GM03348 (cell line): ENCODE measurements at places on chromosomes 5 and 9.

- no peak for DNase-seq
Measured at GRCh38 chr5:165834891-165835290, 2329.5 kb downstream of the MAT2B start.

GRCh38 chr5:74865256-74865803 lies 857 bp downstream of the FAM169A start:
- DNase-seq, result no peak

GRCh38 chr9:132538071-132538470 lies 44.3 kb upstream of the BARHL1 start:
- no peak for DNase-seq

DNA sequence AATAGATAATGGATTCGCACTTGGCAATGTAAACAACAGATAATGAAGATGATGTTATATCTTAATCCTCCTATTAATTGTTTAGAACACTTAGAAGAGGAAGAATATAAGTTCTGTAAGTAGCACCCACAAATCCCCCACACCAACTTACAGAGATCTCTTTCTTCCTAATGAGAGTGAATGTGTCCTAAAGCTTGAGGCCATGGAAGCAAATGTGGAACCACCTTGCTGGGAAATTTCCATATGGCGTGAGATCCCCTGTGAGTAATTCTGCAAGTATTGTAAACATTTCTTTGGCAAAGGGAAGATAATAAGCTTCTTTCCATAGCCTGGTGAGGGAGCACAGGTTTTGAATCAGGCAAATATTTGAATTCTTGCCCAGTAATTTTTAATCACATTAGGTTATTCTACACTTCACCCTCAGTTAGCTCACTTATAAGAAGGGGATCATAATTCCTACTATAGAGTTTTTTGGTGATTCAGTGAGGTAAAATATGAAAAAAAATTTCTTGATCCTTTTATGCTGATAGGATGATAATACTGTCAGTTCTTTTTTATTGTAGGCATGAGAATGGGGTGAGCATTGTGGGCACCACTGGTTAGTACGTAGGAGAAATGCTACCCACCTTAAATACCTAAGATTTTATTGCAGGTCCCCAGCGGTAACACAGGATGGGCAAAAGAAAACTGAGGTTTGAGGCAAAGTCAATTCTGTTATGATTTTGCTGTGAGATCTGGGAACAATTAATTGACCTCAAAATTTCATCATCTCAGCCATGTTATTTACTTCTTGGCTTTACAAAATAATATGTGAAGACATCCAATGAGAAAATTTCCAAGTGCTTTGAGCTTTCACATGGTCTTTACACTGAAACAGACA lies 574.8 kb downstream of the PSAT1 start:
- DNase-seq, result peak; percentile 56

DNA sequence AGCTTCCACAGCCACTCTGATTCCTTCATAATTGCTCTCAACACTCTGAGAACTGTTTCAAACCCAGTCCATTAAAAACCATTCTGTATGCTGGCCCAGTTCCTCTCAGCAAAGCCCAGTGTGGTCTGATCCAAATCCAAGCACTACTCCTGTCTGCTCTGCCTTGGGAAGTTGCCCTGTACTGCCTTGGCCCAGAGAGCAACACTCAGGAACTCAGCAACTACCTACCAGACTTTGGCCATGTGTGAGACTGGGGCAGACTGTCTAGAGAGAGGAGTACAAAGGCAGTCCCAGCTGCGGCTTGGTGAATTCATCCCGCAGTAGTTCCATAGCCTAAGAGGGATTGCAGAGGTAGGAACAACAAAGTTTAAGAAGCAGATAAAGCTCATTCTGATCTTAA lies 214.4 kb downstream of the MCTP1 start:
- DNase-seq, result no peak

DNA sequence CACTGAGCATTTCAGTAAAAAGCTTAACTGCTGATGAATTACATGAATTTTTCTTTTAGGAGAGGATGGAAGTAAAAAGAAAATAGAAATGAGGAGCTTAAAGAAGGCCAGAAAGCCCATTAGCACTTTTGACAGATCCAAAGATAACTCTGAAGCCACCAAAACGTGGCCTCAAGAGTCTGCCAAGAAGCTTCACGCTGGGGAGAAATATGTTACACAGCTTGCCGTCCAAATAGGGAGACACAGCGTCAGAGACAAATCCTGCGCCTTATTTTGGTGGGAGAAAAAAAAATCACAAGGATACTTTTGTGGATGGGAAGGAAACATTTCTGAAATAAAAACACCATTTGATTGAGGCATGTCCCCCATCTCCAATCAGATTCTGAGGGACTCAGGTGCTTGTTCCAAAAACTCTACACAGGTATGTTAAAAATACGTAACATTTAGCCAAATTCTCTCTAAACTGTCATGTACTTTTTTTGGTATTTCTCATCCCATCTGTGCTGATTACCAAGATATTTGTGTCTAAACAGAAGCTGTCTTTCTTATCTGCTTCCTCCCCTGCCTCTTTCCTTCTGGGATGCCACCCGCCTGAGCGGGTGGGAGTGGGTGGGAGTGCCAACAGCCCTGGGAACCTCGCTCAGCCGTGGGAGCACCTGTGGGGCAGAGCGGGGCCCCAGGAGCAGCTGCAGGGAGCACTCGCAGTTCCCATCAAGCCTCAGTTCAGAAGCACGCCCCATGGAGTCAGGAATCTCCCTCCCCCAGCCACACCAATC lies 275.5 kb downstream of the DENND1A start:
- DNase-seq, result no peak

DNA sequence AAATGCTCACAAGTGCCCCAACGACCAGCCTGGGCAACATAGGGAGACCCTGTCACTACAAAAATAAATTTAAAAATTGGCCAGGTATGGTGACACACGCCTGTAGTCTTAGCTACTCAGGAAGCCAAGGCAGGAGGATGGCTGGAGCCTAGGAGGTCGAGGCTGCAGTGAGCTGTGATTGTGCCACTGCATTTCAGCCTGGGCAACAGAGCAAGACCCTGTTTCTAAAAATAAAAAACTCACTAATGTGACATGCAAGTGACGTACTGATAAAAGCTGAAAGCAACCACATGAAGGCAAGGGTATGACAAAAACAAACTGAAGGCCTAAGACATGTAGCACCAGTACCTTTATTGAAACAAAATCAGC lies 81.1 kb downstream of the TLE1 start:
- DNase-seq, result no peak

DNA sequence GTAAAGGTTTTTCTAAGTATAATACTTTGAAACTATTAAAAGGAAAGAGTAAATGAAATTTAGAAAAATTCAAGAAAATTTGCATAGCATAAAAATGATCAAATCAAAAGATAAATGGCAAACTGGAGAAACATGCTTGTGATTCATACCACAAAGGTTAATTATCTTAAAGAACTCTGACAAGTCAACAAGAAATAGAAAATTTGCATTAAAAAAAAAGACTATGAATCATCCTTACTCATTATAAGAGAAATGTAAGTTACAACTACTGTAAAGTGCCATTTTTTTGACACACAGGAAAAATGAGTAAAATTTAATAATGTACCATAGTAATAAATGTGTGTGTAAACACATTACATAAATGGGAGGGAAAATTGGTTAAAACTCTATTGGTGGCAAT lies 624.4 kb upstream of the C9orf72 start:
- no peak for DNase-seq

DNA sequence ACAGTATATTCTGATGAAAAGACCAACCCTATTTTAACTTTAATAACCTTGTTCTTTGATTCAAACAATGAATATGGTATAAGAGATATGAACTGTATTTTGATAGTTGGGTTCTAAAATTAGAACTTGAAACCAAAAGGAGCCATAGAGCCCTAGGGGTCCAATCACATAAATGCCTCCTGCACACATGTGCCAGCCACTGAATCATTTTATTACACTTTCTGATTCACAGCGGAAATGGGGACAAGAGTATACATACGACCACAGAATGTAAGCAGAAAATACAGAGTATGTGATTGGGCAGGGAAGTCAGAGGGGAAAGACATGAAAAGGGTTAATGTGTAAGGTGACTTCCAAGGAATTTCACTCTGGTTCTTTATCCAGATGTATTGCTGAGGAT lies 1000.2 kb downstream of the NR2F1-AS1 start:
- no peak for DNase-seq

DNA sequence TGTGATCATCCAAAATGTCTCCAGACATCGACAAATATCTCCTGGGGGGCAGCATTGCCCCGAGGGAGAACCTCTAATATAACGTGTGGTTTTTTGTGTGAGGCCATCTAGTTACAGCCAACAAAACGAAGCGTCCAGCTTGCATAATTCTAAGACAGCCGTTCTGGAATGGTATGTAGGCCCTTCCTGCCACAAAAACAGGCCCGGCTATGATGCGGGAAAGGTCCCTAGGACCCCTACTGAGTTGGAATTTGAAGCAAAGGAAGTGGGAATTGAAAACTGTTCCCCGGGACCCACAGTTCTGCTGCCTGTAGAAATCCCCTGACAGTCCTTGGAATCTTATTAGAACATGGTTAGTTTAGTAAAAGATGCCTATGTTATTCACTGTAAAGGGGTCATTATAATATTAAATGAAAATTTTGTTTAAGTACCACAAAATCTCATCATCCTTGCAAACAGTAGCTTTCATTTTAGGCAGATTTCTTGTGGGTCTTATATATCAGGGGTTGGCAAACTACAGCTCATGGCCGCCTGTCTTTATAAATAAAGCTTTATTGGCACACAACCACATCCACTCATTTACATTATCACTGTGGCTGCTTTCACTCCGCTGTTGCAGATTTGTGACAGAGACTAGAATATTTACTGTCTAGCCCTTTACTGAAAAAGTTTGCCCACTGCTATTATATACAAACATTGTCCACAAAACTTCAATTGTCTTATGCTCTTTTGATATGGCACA lies 70.7 kb downstream of the MSX2 start:
- DNase-seq, result no peak

DNA sequence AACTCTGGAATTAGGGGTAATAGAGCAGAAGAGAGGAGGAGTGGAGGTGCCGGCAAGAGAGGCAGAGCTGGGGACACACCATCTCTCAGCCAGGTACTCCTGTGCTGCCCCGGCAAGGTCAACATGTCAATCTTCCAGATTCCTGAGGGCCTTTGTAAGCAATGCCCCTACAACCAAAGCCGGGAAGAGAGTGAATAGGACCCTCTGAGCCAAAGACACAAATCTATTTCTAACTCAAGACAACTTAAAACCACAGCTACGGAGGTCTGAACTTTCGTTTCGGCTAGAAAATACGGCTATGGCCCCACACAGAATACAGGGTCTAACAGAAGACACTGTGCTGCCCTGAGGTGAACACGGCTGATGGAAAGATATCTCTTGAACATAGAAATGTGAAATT lies 66.6 kb downstream of the SERINC5 start:
- DNase-seq, result no peak

- no peak for DNase-seq
Measured at GRCh38 chr5:60346393-60346792, 353.6 kb downstream of the DEPDC1B start.

DNA sequence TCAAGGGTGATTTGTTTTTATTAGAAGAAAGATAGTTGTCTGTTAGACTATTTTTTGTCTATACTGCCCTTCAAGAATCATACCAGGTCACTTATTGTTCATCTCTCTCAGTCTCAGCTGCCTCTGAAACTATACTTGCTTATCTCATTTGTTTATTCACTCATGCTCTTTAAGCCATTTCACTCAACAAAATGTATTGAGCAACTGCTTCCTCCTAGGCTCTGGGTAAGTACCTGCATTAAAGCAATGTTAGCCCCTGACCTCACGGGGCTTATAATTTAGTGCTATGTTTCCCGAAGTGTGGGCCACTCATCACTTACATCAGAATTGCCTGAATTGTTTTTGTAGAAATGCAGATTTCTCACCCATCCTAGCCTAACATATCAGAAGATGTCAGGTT lies 100.9 kb downstream of the DPYSL3 start:
- no peak for DNase-seq

GRCh38 chr9:5499889-5500398 lies 10.4 kb upstream of the PDCD1LG2 start:
- no peak for DNase-seq

- DNase-seq, result no peak
Measured at GRCh38 chr5:102154291-102154690, 141.8 kb downstream of the SLCO4C1 start.

DNA sequence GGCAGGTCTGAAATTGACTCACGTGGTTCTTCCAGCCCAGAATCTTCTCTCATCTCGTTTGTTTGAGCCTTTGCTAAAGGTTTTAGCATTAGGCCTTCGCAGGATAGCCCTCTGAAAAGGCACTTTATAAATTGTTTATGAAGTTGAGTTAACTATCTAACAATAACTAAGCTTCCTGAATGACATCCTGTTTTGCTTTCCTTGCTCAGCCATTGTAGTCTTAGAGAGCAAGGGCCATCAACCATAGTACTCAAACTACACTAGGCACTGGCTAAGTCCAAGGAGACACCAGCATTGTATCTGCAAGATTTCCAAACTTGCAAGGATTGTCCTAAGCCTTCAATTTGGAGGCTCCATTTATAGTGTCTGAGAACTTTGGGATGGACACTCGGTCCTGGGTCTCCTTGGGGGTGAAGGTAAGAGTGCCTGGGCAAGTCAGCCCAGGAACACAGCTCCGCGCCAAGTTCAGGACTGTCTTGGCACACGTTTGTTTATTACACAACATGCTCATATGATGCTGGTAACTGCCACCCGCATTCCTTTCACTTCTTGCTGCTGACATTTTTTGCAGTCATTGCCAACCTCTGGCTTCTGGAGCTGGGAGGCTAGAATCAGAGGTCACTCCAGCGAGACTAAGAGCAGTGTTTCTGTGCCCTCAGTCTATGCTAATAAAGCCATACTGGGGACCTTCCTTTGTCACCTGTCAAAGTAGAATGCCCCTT lies 151.1 kb downstream of the ESM1 start:
- no peak for DNase-seq

DNA sequence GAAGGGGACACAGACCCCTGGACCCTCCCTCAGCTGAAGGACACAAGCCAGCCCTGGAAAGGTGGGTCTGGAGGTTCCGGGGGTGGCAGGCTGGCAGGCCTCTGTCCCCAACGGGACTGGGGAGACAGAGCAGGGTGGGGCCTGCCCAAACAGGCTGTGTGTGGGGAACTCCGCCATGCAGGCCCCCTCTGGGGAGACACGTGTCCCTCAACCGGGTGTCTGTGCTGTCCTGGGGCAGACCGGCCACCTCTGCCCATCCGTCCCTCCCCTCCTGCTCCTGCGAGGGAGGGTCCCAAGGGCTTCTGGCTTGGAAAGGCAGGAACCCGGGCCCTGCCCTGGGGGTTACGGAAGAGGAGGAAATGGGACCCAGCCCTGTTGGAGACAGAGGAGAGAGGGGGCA lies 1.4 kb downstream of the SLC34A3 start:
- DNase-seq, result no peak

DNA sequence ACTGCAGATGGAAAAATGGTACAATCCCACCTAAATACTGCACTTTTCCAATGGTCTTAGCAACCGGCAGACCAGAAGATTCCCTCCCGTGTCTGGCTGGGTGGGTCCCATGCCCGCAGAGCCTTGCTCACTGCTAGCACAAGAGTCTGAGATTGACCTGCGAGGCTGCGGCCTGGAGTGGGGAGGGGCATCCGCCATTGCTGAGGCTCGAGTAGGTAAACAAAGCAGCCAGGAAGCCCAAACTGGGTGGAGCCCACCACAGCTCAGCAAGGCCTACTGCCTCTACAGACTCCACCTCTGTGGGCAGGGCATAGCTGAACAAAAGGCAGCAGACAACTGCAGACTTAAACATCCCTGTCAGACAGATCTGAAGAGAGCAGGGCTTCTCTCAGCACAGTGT lies 221.6 kb upstream of the CTNND2 start:
- no peak for DNase-seq
